ENCODE measurements at places on chromosomes 7 and 10.
A peak's percentile ranks its signal among the peaks of the same experiment; 100 is the strongest.

DNA sequence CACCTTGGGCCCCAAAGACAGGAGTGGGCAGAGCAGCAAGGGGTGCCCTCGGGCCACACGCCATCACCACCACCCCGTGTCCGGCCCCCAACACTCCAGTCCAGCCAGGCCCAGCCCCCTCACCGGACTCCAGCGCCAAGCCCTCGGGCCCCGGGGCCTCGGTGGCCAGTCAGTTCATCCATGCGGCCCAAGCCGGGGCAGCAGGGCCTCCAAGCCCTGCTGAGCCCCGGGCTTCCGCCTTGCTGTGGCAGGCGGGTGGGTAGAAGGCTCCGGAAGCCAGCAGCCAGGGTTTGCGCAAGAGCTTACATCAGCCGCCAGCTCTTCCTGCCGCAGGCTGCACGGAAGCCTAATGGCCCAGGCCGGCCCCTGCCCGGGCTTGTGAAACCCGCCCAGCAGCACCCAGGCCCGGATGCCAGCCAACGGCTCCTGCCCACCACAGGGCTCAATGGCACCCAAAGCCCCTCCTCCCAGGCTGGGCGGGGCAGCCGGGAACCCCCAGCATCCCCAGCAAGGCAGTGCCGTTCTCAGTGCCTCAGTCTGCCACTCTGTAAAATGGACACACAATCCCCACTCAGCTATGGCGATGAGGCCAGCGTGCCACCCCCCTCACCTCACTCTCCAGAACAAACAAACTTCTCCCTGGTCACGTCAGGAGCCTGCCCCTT is 26.5 kb downstream of the TNRC18 start:
- DNase-seq: peak; percentile 85

DNA sequence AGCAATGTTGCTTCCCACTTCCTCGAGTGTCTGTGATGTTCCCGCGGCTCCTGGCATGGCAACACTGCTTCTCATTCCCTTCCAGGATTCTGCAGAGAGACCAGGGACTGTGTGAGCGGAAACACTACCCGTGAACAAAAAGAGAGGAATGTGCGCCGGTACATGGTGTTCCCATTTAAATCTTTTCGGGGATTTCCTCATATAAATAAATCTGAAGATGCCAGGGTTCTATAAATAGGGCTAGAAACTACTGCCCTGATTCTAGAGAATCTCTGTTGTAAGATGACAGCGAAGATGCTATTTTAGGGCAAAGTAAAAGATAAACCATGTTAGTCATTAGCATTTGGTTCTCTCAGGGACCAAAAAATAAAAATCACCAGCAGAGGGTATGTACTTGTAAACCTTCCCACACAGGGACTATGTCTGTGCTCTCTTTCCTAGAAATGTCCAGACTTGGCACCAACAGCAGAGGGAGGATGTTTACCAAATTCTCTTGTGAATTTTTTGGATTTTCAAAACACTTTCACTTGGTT is 92.2 kb upstream of the DDC start:
- DNase-seq: no peak

DNA sequence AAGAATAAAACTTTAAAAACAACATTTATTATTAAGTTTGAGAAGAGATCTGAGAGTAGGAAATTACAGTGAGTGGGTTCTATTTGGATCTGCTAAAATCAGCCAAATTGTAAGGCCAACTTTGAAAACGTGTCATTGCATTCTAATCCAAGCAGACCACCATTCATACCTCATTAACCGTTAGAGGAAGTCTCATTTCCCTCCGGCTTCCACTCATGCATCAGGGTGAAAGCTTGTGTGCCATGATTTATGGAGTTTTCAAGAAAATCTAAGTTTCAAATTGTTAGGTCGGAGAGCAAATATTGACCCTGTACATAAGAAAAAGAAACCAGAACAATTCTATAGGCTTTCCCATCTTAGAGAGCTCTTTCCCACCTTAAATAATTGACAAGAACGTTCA is 166.6 kb upstream of the NRG3 start:
- DNase-seq: no peak

GRCh38 chr7:157580324-157580723 is 243.5 kb downstream of the DNAJB6 start:
- DNase-seq: no peak

All from mucosa of descending colon (tissue), 3 donors.